ENCODE measurements at places on chromosomes 1 and 21. TPM values are rescaled to one million over a fixed set of nuclear protein-coding genes. Genes with fewer than 3 reads are reported as not detected.

TFF1 gene
- total RNA-seq, result 721 TPM

GRCh38 chr1:60394436-60394835 lies 320.9 kb upstream of the C1orf87 start:
- DNase-seq, result no peak

TTC22 gene
- 27.4 TPM for total RNA-seq

DNA sequence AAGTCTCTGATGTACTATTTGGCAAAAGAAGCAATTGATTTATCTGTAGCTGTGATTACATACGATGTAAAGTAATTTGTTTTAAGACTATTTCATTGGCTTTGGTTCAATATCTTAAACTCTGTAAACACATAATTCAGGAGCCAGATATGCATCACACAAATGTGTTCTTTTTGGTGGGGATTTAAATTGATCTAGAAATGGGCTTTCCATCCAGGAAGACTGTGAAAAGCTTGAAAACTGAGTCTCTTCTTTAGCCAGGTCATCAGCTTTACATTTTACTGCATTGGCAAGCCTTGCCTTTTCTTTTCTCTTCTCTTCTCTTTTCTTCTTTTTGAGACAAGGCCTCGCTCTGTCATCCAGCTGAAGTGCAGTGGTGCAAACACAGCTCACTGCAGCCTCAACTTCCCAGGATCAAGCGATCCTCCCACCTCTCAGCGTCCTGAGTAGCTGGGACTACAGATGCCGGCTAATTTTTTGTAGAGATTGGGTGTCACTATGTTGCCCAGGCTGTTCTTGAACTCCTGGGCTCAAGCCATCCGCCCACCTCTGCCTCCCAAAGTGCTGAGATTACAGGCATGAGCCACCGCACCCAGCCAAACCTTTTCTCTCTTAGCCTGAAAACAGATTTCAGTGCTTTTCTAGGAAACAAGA lies 1.4 kb downstream of the RCAN3 start:
- DNase-seq, result peak; percentile 12

- no peak for DNase-seq
Measured at GRCh38 chr1:157504646-157505045, 47.7 kb downstream of the FCRL5 start.

DNA sequence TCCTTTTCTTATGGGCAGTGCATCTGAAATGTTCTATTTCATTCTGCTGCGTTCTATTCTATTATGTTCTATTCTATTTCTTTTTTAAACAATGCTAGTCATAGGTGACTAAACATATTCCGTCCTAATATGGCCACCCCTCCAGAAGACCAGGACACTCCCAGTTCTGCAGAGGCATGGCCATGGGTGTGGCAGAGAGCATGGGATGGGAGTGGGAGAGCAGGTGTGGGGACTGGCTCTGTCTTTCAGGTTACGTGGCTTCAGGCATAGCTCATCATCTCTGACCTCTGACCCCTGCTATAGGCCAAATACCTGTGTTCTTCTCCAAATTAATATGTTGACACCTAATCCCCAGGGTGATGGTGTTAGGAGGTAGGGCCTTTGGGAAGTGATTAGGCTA lies 33.4 kb upstream of the TLR5 start:
- no peak for DNase-seq

GTF2B gene
- 67.7 TPM for total RNA-seq

MAGI3 gene
- 102 TPM for total RNA-seq

GRCh38 chr1:92587445-92587844 lies 100.7 kb upstream of the GFI1 start:
- DNase-seq, result no peak

IL19 gene
- not detected for total RNA-seq

DNA sequence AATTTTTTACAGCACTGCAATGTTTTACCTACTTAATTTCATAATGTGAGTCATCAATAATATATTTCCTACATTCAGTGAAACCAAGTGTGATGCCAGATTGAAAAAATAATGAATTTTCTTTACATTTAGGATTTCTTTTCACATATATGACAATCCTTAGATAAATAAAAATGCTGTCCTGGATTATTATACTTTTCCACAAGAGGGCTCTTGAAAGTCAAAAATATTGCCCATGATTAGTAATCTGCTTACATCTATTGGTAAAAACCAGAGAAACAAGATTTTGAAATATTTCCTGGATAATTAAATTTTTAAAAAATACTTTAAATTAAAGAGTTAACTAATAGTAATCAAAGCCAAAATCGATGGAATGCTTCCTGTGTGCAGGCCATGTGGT lies 86.8 kb upstream of the PLPPR4 start:
- no peak for DNase-seq

EDEM3 gene
- total RNA-seq, result 67.2 TPM

- peak; percentile 21 for DNase-seq
Measured at GRCh38 chr1:75338616-75339483, 204.7 kb downstream of the LHX8 start.

GRCh38 chr21:36542312-36543101 lies 62.6 kb upstream of the CLDN14 start:
- peak; percentile 65 for DNase-seq

HSPG2 gene
- total RNA-seq, result 186 TPM

CLCA4 gene
- not detected for total RNA-seq

PIK3R3 gene
- 14.3 TPM for total RNA-seq

- DNase-seq, result peak; percentile 76
Measured at GRCh38 chr1:176880955-176881595, 283.4 kb downstream of the ASTN1 start.

DNA sequence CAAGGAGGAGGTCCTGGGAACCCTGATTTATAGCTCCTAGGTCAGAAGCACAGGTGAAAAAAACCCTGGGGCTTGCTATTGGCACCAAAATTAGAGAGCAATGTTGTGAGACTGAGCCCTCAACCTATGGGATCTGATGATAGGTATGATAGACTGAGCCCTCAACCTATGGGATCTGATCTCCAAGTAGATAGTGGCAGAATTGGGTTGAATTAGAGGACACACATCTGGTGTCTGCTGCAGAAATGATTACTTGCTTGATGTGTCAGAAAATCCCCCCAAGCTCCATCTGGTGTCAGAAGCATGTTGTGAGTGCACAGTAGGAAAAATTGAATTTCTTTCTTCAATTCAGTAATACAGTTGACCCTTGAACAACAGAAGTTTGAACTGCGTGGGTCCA lies 62.4 kb downstream of the MAP3K21 start:
- no peak for DNase-seq

GRCh38 chr1:100219457-100219856 lies 30.2 kb downstream of the DBT start:
- no peak for DNase-seq

DNA sequence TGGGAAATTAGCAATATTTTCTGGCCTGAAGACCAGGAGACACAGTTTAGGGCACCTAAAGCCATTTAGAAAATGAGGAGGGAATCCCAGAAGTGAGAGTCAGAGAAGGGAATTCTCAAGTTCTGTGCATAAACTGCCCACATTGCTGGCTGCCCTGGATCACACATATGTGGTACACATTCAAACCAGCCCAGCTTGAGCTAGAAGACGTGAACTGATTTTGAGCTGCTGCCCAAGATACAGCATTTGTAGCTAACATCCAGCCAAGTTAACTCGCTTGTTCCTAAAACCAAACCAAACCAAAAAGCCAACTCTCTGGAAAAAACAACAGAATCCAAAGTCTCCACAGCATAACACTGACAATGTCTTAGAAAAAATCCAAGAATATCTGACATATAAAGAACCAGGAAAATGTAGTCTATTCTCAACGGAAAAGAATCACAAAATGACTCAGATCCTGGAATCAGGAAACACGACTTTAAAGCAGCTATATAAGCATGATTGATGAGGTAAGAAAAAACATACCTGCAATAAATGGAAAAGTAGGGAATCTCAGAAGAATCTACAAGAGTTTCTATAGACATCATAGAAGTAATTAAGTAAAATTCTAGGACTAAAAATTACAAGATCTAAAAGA lies 18.2 kb upstream of the QSOX1 start:
- DNase-seq, result no peak

AADACL3 gene
- total RNA-seq, result not detected

DNA sequence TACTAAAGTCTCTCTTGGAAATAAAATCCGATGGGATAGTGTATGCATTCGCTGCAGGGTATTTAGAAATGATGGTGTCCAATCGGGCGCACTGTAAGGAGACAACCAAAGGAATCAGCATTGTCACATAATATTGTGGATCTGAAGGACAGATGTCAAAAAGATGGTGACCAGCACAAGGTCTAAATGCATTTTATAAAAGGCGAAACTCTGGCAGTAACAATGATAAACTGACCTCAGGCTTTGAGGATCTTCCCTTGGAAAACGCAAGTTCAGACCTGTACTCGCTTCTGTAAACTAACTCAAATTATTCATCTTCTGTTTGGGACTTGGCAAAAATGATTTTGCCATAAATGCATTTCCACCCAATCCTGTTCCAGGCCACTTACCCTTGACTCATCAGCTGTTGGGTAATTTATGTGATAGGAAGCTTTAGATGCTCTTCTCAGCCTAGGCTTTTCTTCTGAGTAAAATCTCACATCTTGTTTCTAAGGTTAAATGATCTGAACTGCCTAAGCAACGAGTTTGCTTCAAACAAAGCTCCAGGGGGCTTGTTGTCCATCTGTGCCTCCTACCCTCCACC lies 33.8 kb downstream of the STPG1 start:
- no peak for DNase-seq

- no peak for DNase-seq
Measured at GRCh38 chr1:41032147-41032546, 10.6 kb upstream of the SLFNL1 start.

DNA sequence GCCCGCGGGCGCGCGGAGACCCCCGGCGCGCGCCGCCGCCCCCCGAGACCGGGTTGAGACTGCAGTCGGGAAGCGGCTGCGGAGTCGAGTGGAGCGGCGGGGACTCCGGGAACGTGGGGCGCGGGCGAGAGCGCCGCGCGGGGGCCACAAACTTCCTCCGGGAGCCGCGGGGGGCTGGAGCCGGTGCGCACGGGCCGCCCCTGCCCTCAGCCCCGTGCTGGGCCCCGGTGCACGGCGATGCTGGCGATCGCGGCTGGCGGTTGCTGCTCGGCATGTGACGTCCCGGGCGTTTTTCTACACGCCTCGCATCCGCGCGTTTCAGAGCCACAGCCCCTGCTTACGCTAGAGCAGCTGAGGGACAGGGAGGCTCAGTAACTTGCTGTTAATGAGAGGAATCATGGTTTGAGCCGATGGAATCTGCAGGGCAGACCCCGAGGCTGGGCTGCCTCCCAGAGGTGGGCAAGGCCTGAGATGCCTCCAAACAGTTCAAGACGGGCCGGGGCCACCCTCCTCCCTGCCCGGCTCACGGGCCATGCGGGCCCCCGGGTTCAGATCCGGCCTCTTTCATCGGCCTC lies 520 bp downstream of the TMEM201 start:
- DNase-seq, result peak; percentile 39

GRCh38 chr1:173099166-173099565 lies 48.4 kb upstream of the TNFSF18 start:
- DNase-seq, result no peak

DNA sequence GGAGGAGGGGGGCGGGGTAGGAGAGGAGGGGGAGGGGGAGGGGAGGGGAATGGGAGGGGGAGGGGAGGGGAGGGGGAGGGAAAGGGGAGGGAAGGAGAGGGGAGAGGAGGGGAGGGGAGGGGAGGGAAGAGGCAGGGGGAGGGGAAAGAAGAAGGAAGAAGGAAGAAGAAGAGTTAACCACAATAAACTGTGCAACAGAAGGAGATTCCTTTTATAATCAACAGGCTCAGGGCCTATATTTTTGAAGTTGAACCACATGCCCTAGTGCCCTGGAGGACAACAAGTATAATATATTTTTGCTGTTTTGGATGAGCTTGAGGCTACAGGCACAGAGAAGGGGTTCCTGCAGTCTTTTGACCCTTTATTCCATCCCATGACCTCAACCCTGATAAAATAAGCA lies 228.2 kb upstream of the IRF2BP2 start:
- DNase-seq, result no peak

DNA sequence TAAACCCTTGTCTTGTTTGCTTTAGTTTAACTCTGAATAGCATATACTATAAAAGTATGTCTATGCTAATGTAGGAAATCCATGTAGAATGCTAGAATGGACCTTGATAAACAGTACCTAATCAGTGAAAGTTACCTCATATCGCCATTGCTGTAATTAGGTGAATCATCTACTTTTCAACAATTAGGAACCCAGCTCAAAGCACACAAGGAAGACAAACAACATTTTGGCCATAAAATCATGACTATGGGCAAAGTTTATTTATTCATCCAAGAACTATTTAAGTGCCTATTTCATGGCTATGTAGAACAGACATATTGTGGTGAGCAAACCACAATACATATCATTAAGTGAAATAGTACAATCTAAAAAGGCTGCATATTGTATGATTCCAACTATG lies 1043.2 kb downstream of the BRINP3 start:
- no peak for DNase-seq

GRCh38 chr1:12147201-12147701 lies 19.5 kb upstream of the TNFRSF1B start:
- no peak for DNase-seq

CELA3B gene
- not detected for total RNA-seq

POMGNT1 gene
- total RNA-seq, result 47.3 TPM

SZRD1 gene
- total RNA-seq, result 86.6 TPM

- no peak for DNase-seq
Measured at GRCh38 chr1:85090225-85090624, 41.9 kb upstream of the MCOLN3 start.

DNA sequence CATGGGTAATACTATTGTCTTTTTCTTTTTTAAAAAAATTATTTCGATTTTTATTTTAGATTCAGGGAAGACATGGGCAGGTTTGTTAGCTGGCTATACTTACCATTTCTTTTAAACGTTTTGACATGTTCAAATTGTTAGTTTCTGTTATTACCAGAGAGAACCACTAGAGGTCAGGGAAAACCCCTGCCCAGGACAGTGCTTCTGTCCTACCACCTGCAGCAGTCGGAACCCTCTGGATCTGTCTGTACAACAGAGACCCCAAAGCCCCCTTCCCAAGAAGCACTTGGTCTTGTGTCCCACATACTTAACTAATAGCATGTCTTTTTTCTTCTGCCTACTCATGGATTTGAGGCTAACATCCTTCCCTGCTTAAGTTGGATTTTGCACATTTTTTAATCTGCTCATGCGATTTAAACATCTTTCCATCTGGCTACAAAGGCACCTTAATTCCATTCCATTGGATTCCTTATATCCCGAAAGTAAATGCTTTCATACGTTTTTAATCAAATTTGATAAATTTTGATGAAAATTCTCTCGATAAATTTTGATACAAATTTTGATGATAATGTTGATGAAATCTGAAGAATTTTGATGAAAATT lies 10.0 kb upstream of the C1orf115 start:
- DNase-seq, result no peak

DNA sequence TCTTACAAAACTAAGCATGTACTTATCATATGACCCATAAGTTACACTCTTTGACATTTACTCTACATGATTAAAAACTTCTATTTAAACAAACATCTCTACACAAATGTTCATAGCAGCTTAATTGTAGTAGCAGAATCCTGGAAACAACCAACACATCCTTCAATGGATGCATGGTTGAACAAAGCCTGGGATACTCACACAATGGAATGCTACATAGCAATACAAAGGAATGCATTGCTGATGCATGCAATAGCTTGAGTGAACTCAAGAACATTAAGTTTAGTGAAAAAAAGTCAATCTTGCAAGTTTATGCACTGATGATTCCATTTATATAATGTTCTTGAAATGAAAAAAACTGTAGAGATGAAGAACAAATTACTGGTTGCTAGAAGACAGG lies 686.9 kb downstream of the LRRIQ3 start:
- no peak for DNase-seq

CASZ1 gene
- total RNA-seq, result 166 TPM

CDA gene
- total RNA-seq, result not detected

PLPP3 gene
- total RNA-seq, result 28.7 TPM
